ENCODE measurements at places on chromosomes 12 and 14. TPM values are rescaled to one million over a fixed set of nuclear protein-coding genes. Genes with fewer than 3 reads are reported as not detected.

CEBPE gene
- not detected for total RNA-seq

MEG3 gene
- 124 TPM for total RNA-seq

ACYP1 gene
- 12.2 TPM for total RNA-seq

GRCh38 chr14:104926619-104927431 lies 2.1 kb downstream of the PLD4 start:
- DNase-seq, result peak; percentile 35

- DNase-seq, result no peak
Measured at GRCh38 chr12:69170293-69170692, 69.1 kb upstream of the CPSF6 start.

Data from stomach (tissue), 19 donors.